T follicular helper cell (primary cell): ENCODE measurements at places on chromosomes 11 and 22.

DNA sequence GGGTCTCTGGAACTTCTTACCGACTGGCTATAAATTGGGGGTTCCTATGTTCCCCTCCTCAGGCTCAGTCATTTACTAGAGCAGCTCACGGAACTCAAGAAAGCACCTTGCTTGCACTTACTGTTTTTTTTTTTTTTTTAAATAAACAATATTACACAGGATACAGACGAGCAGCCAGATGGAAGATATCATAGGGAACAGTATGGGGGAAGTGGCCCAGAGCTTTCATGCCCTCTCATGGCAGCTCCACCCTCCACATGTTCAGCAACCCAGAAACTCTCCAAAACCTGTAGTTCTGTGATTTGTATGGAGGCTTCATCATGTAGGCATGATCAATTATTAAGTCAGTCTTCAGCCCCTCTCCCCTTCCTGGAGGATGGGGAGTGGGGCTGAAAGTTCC lies 7.5 kb downstream of the UVRAG start:
- no peak for DNase-seq

GRCh38 chr22:50072167-50072555 lies 13.1 kb downstream of the MLC1 start:
- DNase-seq, result no peak

GRCh38 chr22:34301569-34301968 lies 381.3 kb upstream of the LARGE1 start:
- DNase-seq, result no peak

DNA sequence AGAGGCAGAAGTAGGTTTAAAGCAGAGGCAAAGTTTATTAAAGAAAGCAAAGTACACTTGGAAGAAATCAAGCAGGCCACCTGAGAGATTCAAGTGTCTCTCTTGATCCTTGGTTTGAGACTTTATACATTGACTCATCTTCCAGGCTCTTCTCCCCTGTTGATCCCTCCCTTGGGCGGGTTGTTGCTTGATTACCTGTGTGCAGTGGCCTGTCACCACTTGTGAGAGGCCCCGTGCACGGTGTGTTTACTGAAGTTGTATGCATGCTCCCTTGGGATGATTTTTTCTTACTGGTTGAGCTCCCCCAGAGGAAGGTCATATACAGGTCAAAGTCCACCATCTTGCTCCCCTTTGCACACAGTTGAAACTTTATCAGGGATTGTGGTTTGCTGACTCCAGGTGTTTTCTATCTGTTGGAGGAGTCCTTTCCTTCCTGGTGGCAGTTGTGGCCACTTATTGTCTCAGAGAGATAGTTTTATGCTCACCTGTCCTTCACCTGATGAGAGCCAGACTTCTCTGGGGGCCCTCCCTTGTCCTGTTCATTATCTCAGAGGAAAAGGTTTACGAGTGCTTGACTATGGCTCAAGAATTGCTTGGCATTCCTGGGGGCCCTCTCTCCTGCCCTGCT lies 16.3 kb upstream of the RBMXL2 start:
- no peak for DNase-seq

GRCh38 chr11:57340039-57340615 lies 2.0 kb downstream of the P2RX3 start:
- no peak for DNase-seq

GRCh38 chr11:57515332-57516060 lies at the start of gene SLC43A1:
SLC43A1 (minus strand) TSS chr11:57515702; CDS start chr11:57514111, 1,591 bp downstream.
- no peak for DNase-seq

- DNase-seq, result no peak
Observed at GRCh38 chr11:59076876-59077571, 9.1 kb upstream of the GLYATL1B start.

DNA sequence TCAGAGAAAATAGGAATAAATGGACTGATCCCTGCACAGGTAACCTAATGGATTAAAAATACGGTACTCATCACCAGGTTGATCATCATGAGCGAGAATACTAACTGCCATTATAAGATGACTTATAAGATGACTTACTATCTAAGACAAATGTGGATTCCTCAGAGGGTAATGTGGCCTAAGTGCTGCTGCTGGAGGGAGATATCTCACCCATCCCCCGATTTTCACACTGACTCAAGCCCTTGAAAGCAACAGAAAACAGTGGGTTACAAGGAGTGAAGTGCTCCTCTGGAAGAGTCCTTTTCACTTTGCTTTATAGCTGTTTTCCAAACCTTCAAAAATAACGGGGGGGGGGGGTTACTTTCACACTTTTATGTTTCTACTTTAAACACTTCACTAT lies 920 bp downstream of the TMEM218 start:
- DNase-seq, result no peak
